ENCODE measurements at places on chromosomes 3 and 15.
A peak's percentile ranks its signal among the peaks of the same experiment; 100 is the strongest.

- DNase-seq: no peak
Observed at GRCh38 chr3:100352296-100353231, 18.0 kb downstream of the NIT2 start.

GRCh38 chr3:116165641-116166040 is 279.6 kb downstream of the LSAMP start:
- DNase-seq: no peak

- DNase-seq: no peak
Observed at GRCh38 chr3:27758083-27758482, 36.0 kb upstream of the EOMES start.

- peak; percentile 35 for DNase-seq
Observed at GRCh38 chr3:56467108-56467507, 1.2 kb downstream of the ERC2 start.

- no peak for DNase-seq
Observed at GRCh38 chr3:164230385-164231094, 847.8 kb downstream of the SI start.

DNA sequence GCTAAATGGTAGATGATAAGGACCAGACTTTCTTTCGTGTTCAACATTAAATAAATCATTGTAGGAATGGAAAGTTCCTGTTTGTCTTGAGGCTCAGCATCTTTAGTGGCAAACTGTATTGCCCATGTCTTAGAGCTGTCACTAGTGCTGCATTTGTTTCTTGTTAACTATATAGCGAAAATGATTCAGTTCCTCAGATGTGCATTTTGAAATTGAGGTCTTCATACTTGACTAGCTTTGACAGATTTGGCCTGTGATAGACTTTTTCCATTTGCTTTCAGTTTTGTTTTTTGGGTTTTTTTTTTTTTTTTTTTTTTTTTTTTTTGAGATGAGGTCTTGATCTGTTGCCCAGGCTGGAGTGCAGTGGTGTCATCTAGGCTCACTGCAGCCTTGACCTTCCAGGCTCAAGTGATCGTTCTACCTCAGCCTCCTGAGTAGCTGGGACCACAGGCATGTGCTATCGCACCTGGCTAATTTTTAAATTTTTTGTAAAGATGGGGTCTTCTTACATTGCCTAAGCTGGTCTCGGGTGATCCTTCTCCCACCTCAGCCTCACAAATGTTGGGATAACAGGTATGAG is 9.5 kb upstream of the RPLP1 start:
- DNase-seq: no peak

GRCh38 chr3:148682997-148683396 is 14.7 kb upstream of the AGTR1 start:
- DNase-seq: no peak

Measured in CD4-positive, alpha-beta T cell (primary cell).